Activated CD8-positive, alpha-beta memory T cell treated with anti-CD3 and anti-CD28 coated beads for 48 hours (primary cell): ENCODE measurements at places on chromosomes 16 and 17.

DNA sequence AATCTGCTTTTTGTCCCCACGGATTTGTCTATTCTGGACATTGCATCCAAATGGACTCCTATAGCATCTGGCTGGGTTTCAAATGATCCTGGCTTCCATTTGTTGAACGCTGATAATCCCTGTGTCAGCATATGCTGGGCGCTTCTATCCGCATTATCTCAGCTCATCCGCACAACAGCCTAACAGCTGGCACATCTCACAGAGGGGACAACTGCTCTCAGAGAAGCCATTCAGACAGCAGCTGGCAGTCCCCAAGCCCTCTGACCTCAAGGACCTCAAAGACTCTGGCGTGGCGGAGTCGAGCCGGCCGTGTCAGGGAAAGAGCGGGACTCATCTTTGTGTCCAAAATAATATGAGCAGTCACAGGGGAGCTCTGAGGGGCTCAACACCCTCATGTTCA is 82.3 kb downstream of the NT5M start:
- no peak for DNase-seq

DNA sequence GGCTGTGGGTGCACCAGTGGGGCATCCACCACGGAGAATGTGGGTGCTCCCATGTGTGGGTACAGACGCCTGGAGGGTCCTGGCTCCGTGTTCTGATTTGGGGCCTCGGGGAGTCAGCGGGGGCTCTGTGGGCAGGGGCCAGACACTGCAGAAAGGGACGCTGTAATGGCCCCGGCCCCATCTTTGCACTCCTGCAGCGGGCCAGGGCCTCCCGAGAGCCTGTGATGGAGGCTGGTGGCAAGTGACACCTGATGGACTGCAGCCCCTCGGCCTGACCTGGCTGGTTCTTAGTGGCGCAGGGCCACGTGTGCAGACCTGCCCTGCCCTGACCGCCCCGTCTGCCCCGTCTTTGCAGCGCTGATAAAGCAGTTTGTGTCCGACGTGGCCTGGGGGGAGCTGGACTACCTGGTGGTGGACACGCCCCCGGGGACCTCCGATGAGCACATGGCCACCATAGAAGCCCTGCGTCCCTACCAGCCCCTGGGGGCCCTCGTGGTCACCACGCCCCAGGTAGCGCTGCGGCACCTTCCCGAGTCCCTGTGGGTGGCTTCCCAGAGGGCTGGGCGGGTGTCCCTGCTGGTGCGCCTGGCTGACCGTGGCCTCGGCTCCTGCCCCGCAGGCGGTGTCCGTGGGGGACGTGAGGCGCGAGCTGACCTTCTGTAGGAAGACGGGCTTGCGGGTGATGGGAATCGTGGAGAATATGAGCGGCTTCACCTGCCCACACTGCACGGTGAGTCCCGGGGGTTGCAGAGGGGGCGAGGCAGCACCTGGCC is 4.7 kb downstream of the NUBP2 start:
- no peak for DNase-seq

DNA sequence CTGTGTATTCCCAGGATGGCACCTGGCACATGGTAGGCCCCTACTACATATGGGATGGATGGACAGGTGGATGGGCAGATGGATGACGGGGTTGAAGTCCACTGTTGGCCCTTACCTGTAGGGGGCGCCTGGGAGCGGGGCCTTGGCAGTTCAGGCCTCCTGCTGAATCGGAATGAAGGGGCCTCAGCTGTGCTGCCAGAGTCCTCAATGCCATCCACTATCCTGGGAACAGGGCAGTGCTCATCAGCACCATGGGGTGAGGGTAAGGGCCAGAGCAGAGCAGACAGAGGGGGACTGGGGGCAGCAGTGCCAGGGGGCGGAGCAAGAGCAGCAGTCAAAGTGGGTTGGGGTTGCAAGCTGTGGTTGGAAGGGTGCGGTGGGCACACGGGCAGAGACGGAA is 8.3 kb upstream of the RAB5C start:
- DNase-seq = peak; percentile 51

DNA sequence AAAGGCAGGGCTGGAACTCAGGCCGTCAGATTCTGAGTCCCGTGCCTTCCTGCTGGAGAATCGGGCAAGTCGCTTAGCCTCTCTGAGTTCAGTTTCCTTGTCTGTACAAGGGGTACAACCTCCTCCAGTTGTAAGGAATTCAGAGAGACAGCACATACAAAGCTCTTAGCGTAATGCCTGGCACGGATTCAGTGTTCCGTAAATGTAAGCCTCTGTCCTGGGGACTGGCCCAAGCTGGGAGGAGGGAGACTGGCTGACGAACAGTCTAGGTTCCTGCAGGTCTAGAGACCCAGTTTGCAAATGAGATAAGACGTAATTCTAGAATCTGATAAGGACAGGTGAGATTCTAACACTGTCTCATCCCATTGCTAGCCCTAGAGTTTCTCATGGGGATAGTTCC is 9.9 kb downstream of the METTL22 start:
- no peak for DNase-seq

DNA sequence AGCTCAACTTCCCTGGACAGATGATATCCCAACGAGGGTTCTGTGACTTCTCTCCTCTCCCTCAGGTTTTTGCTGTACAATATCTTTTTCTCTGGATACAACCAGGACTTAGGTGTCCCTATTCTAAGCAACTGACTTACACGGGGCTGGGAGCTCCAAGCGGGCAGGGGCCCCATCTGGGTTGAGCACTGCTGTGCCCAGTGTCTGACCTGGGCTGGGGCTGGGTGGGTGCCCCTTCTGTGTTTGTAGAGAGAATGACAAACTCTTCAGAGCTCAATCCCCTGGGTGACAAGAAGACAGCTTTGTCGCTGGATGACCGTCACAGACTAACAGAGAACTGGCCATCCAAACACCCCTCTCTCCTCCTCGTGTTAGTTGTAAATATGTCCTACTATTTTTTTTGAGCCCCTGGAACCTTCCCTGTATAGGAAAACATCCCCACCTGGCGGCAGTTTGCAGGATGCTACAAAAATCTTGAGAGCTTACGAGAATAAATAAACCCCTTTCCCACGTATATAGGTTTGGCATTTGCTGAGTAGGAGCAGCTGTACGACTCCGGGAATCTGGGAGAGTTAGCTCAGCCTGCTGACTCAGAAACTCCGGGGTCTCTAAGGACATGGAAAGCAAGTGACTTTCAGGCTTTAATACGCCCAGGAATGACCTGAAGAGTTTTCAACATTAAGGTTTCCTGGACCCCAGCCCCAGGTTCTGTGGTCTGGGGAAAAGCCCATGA is 23.7 kb upstream of the RCVRN start:
- no peak for DNase-seq

DNA sequence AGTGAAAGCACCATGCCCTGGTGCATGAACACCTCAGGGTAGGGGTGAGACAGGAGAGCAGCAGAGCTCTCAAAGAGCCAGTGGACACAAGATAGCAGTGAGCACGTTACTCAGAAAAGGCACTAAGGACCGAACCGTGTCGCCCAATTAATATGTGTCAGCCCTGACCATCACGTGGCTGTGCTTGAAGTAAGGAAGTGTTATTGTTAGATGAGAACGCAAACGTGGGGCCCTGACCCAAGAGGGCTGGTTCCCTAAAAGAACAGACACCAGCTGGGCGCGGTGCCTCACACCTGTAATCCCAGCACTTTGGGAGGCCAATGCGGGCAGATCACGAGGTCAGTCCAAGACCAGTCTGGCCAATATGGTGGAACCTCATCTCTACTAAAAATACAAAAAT is 16.3 kb downstream of the AXIN1 start:
- DNase-seq = no peak

GRCh38 chr17:53630115-53630514 is 192.6 kb upstream of the KIF2B start:
- no peak for DNase-seq

- DNase-seq = no peak
These were observed 7.7 kb downstream of the CHAD start for GRCh38 chr17:50460831-50461526.

- no peak for DNase-seq
These were observed 42.8 kb downstream of the MEAK7 start for GRCh38 chr16:84461413-84462295.
